ENCODE measurements at places on chromosomes 2 and 18. TPM values are rescaled to one million over a fixed set of nuclear protein-coding genes. Genes with fewer than 3 reads are reported as not detected.

Gene FRZB
- 0.15 TPM for total RNA-seq

DNA sequence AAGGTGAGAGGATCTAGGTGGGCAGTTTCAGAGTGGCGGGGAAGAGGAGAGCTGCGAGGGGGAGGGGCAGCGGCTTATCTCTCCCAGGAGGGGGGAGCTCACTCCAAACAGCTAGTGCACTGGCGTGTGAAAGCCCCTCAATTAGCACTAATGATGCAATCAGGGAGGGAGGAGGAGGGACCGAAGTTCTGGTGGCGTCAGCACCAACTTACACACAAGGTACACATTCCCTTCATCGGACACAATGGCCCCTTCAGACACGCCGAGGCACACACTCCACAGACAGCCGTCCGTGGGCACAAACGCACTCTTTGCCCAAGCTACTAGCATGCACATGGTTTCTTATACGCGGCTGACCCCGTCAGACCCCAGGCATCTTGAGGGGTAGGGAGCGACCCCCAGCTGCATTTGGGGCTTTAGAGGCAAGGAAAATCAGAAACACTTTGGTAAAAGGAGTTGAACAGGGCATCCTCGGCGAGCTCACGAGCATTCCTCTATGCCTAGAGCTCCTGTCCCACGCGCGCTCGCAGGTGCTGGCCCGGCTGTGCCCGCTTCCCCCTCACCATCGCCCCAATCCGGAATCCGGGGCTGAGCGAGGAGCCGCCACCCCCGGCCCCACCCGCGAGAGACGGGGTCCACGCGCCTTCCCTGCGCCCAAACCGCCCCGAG, 868 bp upstream of the PKDCC start:
- H3K36me3 ChIP-seq: no peaks in the 10 kb centered on the region
- peaks cover 9% of the 10 kb centered on the region for H3K4me1 ChIP-seq
- no peak for DNase-seq
- H3K27me3 ChIP-seq: peaks cover 16% of the 10 kb centered on the region

- H3K4me1 ChIP-seq: no peaks in the 10 kb centered on the region
- no peak overlapping the region for H3K27ac ChIP-seq
- H3K36me3 ChIP-seq: no peaks in the 10 kb centered on the region
- no peaks in the 10 kb centered on the region for H3K27me3 ChIP-seq
- DNase-seq: no peak
- no peak overlapping the region for H3K4me3 ChIP-seq
Observed at GRCh38 chr2:188577231-188577630, 285.6 kb downstream of the GULP1 start.

- H3K36me3 ChIP-seq: no peaks in the 10 kb centered on the region
- no peak overlapping the region for H3K4me3 ChIP-seq
- H3K27ac ChIP-seq: no peak overlapping the region
- no peak for DNase-seq
Observed at GRCh38 chr18:43267818-43268217, 9.5 kb downstream of the SYT4 start.
